Femur (tissue), 1 donor: ENCODE measurements at places on chromosomes 4 and X.

- no peak for DNase-seq
Observed at GRCh38 chr4:127347936-127348335, 284.8 kb upstream of the INTU start.

- no peak for DNase-seq
Observed at GRCh38 chr4:165814256-165815020, 58.6 kb upstream of the TLL1 start.

- no peak for DNase-seq
Observed at GRCh38 chr4:23332313-23332712, 557.5 kb downstream of the PPARGC1A start.

GRCh38 chr4:138455097-138455496 lies 212.9 kb upstream of the SLC7A11 start:
- DNase-seq: no peak

DNA sequence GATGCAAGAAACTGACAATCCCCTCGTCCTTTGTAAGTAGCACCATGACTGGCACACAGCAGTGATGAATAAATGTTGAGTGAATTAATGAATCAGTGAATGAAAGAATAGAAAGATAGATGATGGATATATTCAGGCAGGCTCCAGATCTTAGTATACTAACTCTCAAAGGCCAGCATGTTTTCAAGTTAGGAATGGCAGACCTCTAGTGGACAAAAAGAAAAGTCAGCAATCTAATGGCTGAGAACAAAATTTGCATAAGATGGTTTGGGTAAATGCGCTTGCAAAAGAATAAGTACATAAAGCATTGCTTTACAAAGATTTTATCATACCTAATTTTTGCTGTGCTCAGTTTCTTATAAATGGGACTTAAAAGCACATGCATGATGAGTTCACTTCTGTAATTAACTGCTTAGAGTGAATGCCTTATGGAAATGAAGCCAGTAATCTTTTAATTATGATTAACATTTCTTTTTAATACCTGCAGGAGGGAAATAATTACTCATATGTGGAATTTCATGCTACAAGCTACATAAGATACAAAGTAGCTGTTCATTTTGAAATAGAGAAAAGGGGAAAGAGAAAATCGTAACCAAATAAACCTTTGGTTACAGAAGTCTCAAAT lies 126.9 kb upstream of the GPRIN3 start:
- DNase-seq: no peak

- no peak for DNase-seq
Observed at GRCh38 chr4:130338851-130339250, 1242.9 kb downstream of the C4orf33 start.

GRCh38 chr4:174314770-174315169 lies 31.1 kb downstream of the CEP44 start:
- no peak for DNase-seq

GRCh38 chr4:154559494-154560418 lies 3.1 kb upstream of the FGB start:
- no peak for DNase-seq

- DNase-seq: no peak
Observed at GRCh38 chrX:117743469-117744251, 372.9 kb downstream of the KLHL13 start.

DNA sequence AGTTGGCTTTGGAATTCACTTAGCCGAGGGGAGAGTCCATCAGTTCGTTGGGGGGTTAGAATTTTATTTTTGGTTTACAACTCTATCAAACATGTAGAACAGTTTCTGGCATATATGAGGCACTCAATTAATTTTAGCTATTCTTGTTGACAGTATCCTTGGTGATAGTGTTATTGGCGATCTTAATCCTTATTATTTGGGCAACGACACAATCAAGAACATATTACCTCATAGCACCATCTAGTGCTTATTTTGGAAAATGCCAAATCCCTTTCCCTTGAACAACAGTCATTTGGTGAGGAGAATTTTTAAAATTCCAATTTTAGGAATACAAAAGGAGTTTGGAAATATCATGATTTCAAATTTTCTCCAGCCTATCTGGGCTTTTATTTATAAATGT lies 17.9 kb upstream of the PGRMC1 start:
- no peak for DNase-seq

GRCh38 chrX:72393836-72394517 lies 88.3 kb upstream of the CITED1 start:
- no peak for DNase-seq

GRCh38 chrX:15702488-15703371 lies 35.3 kb upstream of the CA5B start:
- no peak for DNase-seq

DNA sequence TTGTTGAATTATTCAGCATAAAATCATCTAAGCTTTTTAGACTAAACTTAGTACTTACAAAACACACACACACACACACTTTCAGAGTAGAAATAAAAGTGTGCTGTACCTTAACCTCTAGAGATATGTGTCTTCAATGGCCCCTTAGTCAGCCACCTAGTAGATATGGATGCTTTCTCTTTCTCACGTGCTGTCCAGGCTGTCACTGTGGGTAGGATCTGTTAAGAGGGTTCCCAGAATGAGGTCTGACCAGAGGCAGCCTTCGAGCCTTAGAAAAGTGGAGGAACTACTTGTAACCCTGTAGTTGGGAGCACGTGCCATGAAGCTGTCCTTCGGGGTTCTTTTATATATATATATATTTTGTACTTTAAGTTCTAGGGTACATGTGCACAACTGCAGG lies 117.9 kb downstream of the COL4A5 start:
- no peak for DNase-seq

DNA sequence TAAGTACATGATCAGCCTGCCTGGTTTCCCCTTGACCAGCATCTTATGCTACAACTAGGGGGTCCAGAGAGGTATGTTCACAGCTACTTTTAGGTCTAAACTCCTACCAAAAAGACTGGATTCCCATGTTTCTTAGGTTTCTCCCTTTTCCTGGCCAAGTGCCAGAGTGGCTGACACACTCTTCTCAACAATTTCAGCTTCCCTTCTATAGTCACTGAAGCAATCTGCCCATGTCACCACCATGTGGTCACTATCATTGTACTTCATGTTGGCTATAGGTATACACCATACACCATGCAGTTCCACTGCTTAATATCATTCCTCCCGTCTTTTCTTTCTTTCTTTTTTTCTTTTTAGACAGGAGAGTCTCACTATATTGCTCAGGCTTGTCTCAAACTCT lies 66.9 kb downstream of the KLHL13 start:
- DNase-seq: no peak

DNA sequence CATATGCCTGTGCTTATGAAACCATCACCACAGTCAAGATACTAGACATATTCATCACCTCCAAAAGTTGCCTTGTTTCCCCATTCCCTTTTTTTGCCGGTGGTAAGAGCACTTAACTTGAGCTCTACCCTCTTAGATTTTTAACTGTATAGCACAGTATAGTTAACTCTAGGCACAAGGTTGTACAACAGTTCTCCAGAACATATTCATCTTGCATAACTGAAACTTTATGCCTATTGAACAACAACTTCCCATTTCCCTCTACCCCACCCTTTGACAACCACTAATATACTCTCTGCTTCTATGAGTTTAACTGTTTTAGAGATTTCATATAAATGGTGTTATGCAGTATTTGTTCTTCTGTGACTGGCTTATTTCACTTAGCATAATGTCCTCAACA lies 119.3 kb downstream of the ASB9 start:
- DNase-seq: no peak

DNA sequence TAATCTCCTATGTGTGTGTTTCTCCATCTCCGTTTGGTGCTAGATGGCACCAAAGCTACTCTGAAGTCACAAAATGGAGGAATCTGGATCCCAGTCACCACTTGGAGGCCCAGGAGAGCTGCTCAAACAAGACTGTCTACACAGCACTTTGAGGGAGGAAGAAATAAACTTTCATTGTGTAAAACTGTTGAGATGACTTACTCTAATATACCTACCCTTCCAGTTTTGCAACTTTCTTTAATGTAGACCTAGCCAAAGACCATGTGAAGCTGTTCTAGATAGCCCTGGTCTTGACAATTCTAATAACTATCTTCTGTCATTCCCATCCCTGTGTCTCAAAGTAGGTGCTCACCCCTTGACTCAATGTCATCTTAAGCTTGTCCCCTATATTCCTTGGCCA lies 52.8 kb upstream of the TAB3 start:
- no peak for DNase-seq

DNA sequence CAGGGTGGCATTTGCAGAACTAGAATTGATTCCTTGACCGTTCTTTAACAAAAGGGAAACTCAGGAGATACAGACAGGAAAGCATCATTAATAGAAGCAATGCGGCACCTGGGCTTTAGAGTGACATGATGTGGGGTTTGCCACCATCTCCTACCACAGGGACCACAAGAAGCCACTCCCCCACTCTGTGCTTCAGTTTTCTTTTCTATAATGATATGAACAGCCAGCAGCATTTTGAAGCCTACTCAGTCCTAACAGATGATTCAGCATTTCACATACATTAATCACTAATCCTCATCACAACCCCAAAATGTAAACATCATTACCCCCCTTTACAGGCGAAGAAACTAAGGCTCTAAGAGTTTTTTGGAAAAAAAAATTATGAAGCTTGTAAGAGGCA lies 22.9 kb downstream of the CCDC149 start:
- DNase-seq: no peak

DNA sequence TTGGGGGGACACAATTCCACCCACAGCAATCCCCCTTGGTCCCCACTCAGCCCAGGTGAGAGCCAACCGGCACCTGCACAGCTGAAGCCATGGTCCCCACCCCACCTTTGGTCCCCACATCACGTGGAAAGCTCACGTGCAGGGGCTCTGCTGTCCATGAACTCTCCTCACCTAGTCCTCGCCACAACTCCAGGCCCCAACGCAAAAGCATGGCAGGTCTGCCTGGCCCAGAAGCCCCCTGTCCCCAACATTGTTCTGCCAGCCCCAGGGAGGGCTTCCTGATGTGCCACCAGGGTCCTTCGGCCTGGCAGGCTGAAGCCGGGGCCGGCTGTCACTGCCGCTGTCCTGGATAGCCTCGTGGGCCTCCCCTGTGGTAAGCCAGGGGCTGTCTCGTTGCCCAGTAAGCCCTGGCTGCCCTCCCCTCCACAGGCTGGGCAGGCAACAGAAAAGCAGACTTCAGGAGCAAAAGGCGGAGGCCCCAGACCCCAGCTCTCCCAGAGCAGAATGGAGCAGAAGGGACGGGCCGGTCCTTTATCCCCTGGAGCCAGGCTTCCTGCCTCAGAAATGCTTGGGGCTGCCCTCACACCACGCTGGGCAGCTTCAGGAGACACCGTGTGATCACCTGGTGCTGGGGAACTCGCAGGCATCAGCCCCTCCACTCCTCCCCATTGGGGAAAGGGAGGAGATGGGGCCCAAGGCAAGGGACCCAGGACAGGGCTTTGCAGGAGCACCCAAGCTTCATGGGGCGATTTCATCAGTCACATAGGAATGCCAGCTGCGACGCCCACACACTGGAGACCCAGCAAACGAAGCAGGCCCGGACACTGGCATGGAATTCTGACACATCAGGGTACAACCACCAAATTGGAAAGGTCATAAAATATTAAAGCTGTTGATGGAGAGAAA lies 103.7 kb downstream of the ADRA2C start:
- DNase-seq: peak; percentile 9

GRCh38 chr4:66328803-66329574 lies 658.7 kb upstream of the EPHA5 start:
- DNase-seq: no peak

- DNase-seq: no peak
Observed at GRCh38 chr4:26936284-26937065, 75.8 kb downstream of the STIM2 start.

- DNase-seq: no peak
Observed at GRCh38 chr4:72320223-72320948, 248.6 kb downstream of the ADAMTS3 start.

- no peak for DNase-seq
Observed at GRCh38 chr4:165199286-165199685, 8.1 kb upstream of the KLHL2 start.
